Pons (tissue), 1 donor: ENCODE measurements at places on chromosomes 12 and 14.

GRCh38 chr12:108643941-108644810, 10.5 kb upstream of the SELPLG start:
- peak; percentile 78 for DNase-seq

DNA sequence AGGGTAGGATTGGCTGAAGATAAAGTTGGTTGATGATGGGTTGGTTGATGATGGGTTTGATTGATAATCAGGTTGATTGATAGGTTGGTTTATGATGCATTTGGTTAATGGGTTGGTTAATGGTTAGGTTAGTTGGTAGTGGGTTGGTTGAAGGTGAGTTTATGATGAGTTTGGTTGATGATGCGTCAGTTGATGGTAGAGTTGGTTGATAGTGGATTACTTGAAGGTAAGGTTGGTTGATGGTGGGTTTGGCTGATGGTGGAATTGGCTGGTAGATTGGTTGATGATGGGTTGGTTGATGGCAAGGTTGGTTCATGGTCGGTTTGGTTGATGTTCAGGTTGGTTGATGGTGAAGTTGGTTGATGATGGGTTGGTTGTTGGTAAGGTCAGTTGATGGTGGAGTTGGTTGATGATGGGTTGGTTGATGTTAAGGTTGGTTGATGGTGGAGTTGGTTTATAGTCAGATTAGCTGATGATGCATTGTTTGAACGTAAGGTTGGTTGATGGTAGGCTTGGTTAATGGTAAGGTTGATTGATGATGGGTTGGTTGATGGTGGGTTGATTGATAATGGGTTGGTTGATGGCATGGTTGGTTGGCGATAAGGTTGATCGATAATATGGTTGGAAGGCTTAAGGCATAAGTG, 146.4 kb downstream of the ADGRD1 start:
- no peak for DNase-seq

DNA sequence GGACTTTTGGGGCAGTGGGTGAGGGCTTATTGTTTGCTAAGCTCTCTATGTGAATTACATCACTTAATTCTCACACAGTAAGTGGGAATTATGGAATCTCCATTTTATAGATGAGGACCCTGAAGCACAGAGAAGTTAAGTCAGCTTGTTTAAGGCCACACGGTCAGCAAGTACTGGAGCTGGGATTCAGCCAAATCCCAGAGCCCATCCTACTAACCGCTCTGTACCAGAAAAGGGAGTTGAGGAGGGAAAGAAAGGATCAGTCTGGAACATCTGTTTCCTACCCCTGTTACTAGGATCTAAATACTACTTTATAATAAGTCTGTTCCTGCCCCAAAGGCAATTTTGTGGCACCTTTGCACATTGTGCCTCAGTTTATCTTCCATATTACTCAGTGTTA, 42.6 kb downstream of the PPFIBP1 start:
- DNase-seq = no peak

DNA sequence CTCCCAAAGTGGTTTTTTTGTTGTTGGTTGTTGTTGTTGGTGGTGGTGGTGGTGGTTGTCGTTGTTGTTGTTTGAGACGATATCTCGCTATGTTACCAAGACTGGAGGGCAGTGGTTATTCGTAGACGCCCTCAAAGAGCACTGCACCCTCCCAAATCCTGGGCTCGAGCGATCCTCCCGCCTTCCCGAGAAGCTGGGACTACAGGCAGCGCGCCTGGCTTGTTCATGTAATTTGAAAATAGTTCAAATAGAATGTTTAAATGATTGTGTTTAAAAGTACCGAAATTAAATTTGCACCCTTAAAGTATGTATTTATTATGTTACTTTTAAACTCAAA, 439 bp upstream of the ANAPC5 start:
- DNase-seq = no peak
